NCI-H2171 (cell line): ENCODE measurements at places on chromosomes 3 and 15.

- no peak for DNase-seq
Observed at GRCh38 chr3:64392001-64392400, 166.7 kb upstream of the PRICKLE2 start.

DNA sequence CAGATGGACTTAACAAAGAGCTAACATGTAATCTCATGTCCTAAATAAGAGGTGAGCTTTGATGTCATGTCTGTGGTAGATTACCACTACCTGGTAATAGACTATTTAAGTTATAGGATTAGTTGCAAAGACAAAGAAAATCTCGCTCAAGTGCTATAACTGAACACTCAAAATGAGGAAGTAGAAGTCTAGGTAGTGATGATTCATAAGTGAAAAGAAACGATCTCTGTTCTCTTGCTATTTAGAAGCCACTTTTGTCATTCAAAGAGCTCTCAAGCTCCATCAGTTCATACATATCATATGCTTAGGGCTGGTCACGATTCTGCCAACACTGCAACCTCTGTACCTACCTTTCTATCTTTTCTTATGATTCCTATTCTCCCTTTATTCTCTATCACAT is 110.9 kb downstream of the EDEM1 start:
- DNase-seq: no peak

DNA sequence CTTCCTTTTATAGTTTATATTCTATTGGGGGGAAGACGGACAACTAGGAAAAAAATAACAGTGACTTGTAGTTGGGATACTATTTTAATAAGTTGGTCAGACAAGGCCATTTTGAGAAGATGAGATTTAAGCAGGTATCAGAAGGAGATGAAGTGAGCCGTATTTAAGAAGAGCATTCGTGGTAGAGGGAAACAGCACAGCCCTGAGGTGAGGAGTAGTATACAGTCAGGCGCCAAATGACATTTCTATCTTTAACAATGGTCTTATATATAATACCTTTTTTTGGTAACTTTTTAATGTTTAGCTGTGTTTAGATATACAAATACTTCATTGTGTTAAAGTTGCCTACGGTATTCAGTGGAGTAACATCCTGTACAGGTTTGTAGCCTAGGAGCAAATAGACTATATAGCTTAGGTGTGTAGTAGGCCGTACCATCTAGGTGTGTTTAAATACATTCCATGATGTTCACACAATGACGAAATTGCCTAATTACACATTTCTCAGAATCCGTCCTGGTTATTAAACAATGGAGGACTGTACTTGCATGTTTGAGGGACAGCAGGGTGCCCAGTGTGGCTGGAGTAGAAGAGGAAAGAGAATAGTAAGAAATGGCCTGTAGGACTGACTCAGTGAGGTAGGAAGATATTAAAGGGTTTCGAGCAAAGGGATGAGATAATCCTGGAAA is 1.6 kb downstream of the NKTR start:
- no peak for DNase-seq

GRCh38 chr15:66850078-66850991 is 148.3 kb downstream of the SMAD6 start:
- no peak for DNase-seq

GRCh38 chr3:52982839-52983238 is 63.0 kb downstream of the SFMBT1 start:
- DNase-seq: no peak

DNA sequence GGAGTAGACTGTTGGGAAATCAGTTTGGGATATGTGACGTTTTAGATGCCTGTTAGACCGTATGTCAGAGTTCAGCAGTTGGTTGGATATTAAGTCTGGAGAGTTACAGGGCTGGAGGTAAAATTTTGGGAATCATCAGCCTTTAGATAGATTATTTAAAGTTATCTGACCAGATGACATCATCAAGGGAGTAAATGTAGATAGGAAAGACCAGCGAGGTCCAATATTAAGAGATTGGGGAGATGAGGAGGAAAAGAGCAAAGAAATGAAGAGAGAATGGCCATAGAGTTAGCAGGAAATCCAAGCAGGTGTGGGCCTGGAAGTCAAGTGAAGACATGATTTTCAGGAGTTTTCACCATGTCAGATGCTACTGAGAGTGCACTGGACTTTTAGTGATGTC is 3.1 kb downstream of the NDUFB4 start:
- DNase-seq: no peak

DNA sequence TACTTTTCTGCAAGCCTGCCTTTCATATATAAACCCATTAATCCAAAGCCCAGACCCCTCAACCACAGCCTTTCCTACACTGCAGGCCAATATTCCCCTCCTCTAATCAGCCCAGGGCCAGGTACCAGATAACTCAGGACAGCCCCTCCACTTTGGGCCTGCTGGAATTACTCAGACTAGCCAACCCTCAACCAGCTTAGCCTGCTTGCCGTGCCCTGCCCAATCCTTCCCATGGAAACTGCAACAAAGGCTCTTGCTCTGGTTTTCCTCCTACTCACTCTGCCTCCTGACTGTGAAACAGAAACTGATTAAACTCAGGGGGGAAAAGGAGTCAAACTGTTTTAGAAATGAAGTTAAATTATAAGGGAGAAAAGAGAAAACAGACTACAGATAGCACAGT is 248.1 kb downstream of the KLF13 start:
- DNase-seq: no peak

GRCh38 chr3:56801662-56802377 is at the start of gene ARHGEF3:
ARHGEF3 (minus strand) TSS chr3:56801949; CDS start chr3:56801798, 151 bp downstream.
- DNase-seq: peak; percentile 54

DNA sequence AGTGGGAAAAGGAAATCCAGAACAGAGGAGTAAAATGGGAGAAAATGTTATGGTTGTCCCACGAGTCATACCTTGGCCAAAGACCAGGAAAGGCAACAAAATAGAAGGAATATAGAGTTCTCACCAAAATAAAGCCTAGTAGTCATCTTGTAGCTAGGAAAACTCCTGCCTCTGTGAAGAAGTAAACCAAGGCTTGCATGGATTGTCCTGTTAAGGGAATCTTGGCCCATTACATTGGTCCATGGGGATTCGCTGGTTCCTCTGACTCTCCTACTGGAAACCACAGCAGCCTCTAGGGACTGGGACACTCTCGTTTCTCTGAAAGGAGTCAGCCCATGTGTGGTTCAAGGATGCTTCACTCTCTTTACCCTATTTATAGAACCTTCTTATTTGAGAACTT is 62.9 kb upstream of the FNDC3B start:
- DNase-seq: no peak

DNA sequence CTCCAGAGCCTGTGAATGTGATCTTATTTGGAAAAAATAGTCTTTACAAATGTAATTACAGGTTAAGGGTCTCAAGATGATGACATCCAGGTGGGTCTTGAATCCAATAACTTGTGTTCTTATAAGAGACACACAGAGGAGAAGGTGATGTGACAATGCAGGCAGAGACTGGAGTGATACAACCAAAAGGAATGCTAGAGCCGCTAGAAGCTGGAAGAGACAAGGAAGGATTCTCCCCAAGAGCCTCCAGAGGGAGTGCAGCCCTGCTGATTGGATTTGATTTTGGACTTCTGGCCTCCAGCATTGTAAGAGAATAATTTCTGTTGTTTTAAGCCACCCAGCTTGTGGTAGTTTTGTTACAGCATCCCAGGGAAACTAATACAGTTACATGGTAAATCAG is 9.7 kb downstream of the MYH15 start:
- DNase-seq: no peak

DNA sequence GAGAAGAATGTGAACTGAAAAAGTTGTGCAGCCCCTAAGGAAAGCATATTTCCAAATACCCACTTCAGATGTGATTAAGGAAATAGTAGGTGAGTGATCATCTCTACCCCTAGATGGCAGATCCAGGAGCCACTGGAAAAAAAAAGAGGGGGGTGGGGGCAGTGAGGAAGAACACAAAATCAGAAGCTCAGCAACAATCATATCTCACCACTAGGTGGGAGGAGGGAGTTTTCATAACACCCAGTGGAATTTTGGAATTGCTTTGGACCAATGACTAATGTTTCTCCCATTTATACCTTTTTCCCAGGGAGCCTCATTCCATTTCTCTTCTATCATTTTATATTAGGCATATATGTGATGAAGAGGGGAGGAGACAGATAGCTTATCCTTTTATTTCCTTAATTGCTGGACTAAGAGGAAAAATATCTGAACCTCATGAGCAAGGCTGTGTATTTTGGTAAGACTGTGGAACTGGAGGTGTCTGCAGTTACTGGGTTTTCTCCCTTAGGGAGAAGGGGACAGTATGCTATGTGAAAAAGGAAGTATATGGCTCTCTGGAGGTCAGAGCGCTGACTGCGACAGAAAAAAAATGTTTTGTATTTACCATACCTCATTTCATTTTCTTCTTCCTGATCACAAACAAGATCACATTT is 363.4 kb downstream of the GAP43 start:
- peak; percentile 38 for DNase-seq

DNA sequence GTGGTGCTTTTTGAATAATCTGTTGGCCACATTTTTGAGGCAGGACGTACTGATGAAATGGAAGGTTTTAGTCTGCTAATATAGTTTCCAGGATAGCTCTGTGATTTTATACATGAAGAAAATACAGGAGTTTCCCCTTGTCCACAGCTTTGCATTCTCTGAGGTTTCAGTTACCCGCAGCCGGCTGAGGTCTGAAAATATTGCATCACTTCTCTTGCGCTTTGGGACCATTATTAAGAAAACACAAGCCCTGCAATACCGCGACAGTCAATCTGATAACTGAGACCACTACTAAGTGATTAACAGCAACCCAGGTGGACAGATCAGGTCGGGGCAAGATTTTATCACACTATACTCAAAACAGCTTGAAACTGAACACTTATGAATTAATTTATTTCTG is 33.0 kb downstream of the BLM start:
- DNase-seq: no peak
